ENCODE measurements at places on chromosomes 4 and X. TPM values are rescaled to one million over a fixed set of nuclear protein-coding genes. Genes with fewer than 3 reads are reported as not detected.
A peak's percentile ranks its signal among the peaks of the same experiment; 100 is the strongest.

CXorf58 gene
- total RNA-seq: 0.30 TPM

ESX1 gene
- total RNA-seq: 0.33 TPM

ARHGAP36 gene
- total RNA-seq: 56.6 TPM

PDLIM3 gene
- total RNA-seq: 45.3 TPM

DMP1 gene
- 0.39 TPM for total RNA-seq

SRPK3 gene
- total RNA-seq: 1.3 TPM

BMP3 gene
- total RNA-seq: 10.9 TPM

ADAM29 gene
- total RNA-seq: 5.8 TPM

DDIT4L gene
- total RNA-seq: 4.7 TPM

MAGEA1 gene
- not detected for total RNA-seq

RBM47 gene
- total RNA-seq: 13.6 TPM

ZCCHC12 gene
- 20.1 TPM for total RNA-seq

ZNF518B gene
- total RNA-seq: 60.9 TPM

CXorf49 gene
- total RNA-seq: 0.88 TPM

DNA sequence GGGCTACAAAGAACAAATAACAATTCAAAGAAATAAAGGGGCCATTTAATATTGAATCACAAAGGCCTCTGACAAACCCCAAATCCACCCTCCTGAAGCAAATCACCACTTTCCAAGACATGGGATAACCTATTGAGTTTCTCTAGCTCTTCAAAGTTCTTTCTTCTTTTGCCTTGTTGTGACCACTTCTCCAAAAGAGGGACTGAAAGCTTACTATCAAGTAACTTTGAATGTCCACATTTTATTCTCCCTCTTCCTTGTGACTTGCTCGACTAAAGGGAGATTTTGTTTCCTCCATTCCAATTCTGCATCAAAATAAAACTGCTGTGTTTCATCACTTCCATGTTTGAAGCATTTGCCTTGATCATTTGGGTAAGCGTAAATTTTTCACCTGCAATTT lies 166.6 kb upstream of the SLC7A11 start:
- DNase-seq: no peak

- DNase-seq: no peak
These were observed 139.0 kb upstream of the JADE1 start for GRCh38 chr4:128670513-128670912.

DNA sequence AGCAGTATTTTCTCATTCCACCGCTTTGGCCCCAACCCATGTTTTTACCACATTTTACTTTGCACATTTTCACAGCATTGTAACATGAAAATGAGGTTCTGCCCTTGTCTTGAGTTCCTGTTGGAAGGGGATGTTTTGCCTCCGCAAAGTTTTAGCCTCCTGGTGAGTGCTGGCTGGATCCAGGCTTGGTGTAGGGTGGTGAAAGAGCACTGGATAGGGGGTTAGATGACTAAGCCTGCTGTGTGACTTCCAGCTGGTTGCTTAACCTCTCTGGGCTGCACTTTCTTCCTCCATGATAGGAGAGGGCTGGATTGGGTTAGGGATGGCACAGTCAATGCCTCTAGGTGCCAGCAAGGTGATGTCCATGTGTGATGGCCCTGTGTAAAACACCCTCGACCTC lies 28.9 kb downstream of the CYTL1 start:
- DNase-seq: no peak

DNA sequence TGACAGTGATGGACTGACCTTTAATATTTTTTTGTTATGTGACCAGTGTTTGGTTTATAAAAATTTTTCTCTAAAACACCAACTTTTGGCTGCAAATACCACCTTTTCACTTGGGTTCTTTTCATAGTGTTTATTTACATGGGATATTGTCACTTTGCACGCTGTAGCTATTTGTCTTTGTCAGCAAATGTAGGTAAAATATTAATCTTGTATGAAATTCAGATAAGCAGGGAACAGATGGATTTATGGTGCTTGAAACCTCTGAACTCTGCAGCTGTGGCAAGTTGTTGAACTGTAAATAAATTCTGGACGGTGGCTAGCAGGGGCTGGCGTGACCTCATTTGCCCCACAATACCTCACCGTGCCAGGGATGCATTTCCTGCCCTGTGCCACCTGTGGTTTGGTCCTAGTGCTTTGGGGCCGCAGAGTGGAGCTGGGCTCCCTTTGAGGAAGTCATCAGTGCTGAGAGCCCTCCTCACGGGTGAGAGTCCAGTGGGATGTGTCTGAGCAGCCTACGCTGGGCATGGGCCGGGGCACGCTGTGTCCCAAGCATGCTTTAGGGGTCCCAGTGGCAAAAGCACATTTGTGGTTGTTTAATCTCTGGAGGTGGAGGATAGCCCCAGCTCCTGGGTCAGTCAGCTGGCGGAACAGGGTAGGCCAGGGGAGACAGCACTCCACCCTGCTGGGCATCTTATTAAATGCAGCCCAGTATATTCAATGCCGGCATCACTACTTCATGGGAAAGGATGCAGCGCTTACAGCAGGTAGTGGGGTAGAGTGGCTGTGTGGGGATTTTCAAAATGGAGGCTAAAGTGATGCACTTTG lies 108.6 kb downstream of the TBL1X start:
- no peak for DNase-seq

- no peak for DNase-seq
These were observed 157.2 kb downstream of the CFAP299 start for GRCh38 chr4:80492761-80493160.

GRCh38 chr4:173169428-173170181 lies 994 bp downstream of the GALNT7 start:
- peak; percentile 88 for DNase-seq

DNA sequence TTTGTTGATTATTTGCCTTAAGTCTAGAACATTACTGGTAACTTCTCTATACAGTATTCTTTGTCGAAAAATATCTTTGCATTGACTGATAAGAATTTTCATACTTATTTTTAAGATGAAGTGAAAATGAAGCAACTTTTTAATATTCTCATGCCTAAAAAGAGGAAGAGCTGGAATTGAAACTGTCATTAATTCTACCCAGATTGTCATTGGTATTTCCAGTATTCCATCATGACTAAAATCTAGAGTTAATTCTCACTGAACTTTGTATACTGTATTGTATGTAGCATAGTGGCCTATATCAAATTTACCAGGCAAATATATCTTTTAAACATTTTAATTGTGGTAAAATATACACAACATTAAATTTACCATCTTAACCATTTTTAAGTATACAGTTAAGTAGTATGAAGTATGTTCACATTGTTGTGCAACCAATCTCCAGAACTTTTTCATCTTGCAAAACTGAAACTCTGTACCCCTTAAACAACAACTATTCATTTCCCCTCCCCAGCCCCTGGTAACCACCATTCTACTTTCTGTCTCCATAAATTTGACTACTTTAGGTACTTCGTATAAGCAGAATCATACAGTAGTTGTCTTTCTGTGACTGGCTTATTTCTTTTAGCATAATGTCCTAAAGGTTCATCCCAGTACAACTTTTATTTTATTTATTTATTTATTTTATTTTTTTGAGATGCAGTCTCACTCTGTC lies 24.3 kb upstream of the ZNF41 start:
- DNase-seq: no peak

DNA sequence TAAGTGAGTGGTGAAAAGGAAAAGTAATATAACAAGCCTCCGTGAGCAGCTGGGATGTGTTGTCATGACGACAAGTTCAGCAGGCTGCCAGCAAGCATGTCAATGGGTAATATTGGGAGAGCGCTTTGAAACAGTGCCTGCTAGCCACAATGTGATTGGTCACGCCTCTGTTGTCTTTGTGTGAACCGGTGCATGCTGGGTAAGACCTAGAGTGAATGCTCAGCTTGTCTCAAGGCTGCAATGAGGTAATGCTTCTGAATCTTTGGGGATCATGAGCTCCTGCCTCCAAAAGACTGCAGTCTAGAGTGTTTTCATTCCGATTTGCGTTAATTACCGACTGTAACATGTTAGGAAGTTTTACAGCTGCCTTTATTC lies 54.9 kb downstream of the STOX2 start:
- DNase-seq: peak; percentile 92

DNA sequence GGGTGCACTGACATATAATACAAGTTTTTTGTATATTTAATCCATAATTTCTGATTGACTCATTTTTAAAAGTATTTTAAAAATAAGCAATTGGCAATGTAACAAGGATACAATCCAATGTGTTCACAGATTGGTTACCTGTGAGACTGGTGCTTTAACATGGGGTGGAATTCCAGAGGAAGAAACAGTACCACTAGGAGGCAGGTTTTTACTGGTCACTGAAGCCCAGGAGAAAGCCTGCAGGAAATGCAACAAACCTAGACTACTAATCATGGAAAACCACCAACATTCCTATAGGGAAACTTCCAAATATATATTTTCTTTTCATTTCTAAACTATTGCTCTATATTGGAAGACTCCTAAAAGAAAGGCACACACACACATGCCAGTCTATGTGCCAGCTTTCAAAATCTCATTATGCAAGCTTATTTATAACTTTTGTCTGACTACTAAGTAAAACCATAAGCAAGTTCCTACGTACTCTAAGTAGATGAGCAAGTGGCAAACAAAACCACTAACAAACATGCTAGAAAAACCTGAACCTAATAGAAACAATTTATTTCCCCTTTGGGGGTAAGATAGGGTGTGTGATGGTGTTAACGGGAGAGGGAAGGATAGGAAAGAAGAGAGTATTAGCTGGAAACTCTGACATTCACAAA lies 19.2 kb downstream of the G3BP2 start:
- no peak for DNase-seq

DNA sequence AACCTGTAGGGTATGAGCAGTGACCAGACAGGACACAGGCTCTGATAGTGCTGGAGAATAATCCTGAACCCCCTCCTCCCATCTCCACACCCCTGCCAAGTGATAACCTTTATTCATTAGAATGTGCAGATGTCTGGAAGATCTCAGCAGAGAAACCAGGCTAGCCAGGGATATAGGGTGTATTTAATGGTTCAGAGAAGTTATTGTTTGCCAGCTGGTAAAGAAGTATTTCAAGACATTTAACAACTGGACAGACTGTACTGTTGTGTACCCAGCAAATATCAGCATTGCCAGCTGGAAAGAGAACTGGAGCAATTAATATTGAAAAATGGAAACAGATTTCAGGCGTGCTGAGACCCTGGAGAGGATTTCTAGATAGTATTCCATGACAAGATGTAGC lies 94.5 kb downstream of the RASGEF1B start:
- DNase-seq: no peak

DNA sequence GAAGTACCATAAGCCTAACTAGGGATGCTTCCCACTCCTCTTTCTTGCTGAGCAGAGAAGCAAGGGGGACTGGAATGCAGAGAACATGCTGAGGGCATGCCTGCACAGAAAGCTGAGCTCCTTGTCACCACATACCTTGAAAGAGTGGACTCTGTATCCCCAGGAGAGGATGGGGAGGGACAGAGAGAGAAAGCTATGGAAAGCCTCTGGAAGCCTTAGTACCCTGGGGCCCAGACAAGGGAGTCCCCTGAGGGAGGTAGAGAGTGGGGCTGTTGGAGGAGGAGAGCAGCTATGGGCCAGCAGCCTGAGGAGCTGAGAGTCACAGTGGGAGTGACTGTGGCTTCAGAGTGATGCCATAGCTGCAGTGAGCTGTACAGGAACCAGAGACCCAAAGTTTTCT lies 77.9 kb downstream of the RTL9 start:
- no peak for DNase-seq

- no peak for DNase-seq
These were observed 86.4 kb downstream of the SHISA3 start for GRCh38 chr4:42483426-42484379.

DNA sequence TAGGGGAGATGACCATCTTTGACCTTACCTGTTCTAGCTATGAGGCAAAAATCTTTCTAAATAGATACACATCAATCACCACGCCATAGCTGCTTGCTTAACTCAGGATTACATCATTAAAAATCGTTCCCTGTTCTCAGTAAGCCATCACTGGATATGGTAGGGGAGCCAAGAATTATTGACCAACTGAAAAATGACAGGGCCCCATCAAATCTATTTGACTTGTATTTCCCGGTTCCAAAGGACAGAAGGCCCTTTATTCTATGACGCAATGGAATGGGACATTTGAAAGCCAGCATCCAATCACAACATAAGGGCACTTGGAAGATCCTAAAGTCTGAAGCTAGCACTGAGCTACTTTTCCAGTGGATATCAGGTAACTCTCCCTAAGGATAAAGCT lies 75.6 kb upstream of the NOCT start:
- no peak for DNase-seq

GRCh38 chr4:3409571-3410091 lies 32.1 kb upstream of the HGFAC start:
- DNase-seq: peak; percentile 48

DNA sequence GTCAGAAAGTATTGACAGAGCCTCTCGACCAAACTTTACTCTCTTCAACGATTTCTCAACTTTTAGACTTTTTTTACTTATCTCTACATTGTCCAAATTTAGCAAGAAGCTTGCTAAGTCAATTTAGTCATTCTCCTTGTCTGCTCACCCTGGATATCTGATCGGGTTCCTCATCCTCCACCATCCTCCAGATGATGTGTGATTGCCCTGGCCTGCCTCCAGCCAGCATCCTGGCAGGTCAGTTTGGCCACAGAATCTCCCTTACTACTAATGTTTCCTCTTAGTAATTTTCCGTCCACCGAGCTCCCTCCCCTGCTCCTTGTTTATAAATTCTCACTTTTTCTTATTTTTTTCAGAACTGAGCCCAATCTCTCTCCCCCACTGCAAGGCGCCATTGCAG lies 167.9 kb upstream of the ZFP42 start:
- no peak for DNase-seq

DNA sequence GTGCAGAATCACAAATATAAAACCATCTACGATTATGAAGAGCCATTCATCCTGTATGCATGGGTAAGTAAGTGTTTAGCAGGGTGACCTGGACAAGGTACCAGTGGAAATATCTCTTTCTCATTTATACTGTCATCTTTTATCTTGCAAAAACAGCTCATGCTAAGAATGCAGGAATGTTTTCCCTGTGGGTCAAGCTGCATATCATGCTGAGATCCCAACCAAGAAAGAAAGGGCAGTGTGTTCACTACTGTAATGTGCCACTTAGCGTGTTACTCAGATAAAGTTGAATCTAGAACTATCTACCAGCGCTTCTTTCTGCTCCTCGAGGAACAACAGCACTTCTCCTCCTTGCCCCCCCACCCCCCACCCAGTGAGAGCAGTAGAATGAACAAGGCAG lies 212.7 kb upstream of the TBL1X start:
- DNase-seq: no peak

- no peak for DNase-seq
These were observed 393.8 kb upstream of the GRID2 start for GRCh38 chr4:91909963-91910362.

- DNase-seq: peak; percentile 8
These were observed 52.6 kb downstream of the PCYT1B start for GRCh38 chrX:24594501-24594900.

GRCh38 chr4:10083331-10083771 lies 33.2 kb downstream of the WDR1 start:
- DNase-seq: no peak

GRCh38 chr4:154044108-154044531 lies 255.2 kb upstream of the SFRP2 start:
- no peak for DNase-seq

- no peak for DNase-seq
These were observed 115.5 kb upstream of the MYOZ2 start for GRCh38 chr4:119020158-119020557.

GRCh38 chrX:38038501-38038900 lies 32.1 kb downstream of the SYTL5 start:
- no peak for DNase-seq

Measured in spinal cord (tissue), 10 donors.